ENCODE measurements at places on chromosomes 13 and 19.

DNA sequence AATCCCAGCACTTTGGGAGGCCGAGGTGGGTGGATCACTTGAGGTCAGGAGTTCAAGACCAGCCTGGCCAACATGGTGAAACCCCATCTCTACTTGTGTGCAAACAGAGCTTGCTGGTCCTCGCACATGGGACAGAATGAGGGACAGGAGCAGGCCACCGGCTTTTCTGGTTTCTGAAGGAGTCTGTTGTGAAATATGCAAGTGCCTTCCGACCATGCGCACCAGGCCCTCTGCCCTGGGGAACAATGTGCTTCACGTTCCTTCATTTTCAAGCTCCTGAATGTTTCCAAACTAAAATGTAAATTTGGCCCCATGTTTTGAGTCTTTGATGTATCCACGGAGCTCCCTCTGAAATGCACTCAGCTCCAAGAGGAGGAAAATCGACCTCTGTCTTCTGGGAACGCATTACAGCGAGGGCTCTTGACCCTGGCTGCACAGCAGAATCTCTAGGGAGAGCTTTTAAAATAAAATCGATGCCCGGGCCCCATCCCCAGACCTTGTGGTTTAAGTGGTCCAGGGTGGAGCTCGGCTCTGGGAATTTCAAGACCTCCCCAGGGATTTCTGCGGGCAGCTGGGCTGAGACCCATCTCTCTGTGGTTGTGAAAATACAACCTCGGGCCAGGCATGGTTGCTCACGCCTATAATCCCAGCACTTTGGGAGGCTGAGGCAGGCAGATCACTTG lies 9.3 kb upstream of the ACP4 start:
- DNase-seq = no peak

GRCh38 chr13:112434937-112435523 lies 58.9 kb downstream of the SPACA7 start:
- DNase-seq = no peak

DNA sequence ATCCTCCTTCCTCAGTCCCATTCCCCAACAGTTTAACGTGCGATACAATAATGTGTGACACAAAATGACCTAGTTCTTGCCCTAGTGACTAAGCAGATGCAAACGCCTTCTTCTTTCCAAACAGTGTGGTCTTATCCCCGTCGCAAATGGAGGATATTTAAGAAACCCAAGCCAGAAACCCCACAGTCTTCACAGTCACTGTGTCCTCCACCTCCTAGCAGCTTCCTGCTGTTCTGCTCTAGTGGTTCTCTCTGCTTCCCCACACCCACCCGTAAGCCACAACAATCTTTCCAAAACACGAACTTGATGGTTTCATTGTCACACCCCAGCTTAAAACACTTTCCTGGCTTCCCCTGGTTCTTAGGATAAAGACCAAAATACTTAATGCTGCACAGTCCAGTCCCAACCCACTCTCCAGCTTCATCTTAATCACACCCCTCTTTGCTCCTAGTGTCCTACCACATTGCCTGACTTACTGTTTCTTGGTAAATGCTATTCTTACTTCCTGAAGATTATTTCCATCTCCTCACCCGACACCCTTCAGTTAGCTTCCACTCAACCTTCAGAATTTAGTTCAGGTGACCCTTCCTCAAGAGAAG lies 32.3 kb downstream of the ITM2B start:
- no peak for DNase-seq

DNA sequence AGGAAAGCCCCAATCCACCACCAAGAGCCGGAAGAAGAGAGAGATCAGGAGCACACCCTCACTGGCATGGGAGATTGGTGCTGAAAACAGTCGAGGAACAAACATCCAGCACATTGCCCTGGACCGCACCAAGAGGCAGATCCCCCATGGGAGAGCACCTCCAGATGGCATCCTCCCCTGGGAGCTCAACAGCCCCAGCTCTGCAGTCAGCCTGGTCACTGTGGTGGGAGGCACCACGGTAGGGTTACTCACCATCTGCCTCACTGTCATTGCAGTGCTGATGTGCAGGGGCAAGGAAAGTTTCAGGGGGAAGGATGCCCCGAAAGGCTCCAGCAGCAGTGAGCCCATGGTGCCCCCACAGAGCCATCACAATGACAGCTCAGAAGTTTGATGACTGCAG lies 110.2 kb downstream of the STOML3 start:
- DNase-seq = no peak

DNA sequence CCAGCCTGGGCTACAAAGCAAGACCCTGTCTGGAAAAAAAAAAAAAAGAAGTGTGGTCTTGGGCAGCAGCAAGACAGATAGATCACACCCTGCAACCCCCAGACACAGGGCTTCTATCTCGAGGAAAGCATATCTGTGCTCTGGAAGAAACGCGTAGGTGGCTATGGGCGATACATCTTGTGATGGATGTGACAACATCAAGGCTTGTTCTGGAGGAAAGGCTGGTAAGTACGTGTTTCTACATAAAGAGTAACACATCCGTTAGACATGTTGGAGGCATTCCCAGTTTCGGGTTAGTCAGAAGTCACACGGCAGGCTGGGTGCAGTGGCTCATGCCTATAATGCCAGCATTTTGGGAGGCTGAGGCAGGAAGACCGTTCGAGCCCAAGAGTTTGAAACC lies 6.6 kb upstream of the DHDH start:
- peak; percentile 84 for DNase-seq

- no peak for DNase-seq
Observed at GRCh38 chr13:113049521-113049941, 56.1 kb upstream of the F7 start.

DNA sequence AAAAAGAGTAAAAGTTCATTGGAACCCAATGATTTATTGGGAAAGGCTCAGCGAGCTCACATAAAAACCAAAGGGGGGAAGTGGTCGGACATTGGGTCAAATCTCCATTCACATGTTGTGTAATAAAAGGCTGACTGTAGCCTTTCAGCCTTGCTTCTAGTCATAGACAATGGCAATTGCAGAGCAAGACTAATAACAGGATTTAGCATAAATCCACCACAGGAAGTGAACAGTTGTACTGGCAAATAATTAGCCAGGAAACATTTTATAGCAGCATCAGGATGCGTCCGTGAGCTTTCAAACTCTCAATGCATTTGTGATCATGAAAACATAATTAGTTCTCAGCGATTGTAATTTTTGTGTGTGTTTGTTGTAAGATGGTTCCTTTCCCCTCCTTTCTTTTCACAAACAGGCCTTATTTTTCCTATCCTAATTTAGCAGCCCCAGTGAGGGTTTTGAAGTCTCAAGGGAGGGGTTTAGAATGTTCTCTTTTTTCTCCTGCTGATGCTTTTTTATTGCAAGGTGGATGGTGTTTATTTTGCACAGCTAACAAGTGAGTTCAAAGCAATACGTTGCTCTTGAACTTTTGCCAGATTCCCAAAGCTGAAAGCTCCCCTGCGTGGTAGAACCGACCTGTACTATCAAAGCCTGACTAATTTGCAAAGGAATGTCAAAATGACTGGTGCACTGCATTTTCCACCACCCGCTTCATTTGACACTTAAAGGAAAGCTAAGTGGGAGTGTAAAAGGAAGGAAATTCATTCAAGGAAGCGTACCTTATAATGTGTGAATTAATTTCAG lies 105.6 kb downstream of the SPRY2 start:
- peak; percentile 48 for DNase-seq

GRCh38 chr19:21128901-21129698 lies 12.7 kb upstream of the ZNF431 start:
- DNase-seq = no peak

DNA sequence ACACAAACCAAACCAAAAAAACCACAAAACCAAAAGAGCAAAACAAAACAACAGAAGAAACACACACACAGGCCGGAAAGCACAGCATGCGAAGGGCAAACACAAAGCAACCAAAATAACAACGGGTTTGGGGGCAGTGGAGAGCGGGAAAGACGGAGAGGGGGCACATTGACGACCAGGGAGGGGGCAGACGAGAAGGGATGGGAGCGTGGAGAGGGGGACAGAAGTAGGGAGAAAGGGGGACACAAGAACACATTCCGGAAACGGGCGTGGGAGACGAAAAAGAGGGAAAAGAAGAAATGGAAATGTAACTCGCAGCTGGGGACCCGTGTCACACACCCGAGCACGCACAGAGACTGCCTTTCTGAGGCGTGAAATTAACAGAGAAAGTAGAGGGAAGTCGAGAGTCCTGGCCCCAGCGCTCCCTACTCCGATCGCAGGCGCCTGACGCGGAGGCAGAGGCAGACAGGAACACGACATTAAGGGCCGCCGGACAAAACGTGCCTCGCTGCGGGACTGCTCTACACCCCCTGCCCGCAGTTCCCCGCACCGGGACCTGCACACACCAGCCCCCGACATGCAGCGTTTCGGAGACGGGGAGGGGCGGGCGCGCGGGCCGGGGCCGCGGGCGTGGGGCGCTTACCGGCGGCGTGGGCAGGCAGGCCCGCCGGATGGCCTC lies 652 bp downstream of the POU4F1 start:
- no peak for DNase-seq

DNA sequence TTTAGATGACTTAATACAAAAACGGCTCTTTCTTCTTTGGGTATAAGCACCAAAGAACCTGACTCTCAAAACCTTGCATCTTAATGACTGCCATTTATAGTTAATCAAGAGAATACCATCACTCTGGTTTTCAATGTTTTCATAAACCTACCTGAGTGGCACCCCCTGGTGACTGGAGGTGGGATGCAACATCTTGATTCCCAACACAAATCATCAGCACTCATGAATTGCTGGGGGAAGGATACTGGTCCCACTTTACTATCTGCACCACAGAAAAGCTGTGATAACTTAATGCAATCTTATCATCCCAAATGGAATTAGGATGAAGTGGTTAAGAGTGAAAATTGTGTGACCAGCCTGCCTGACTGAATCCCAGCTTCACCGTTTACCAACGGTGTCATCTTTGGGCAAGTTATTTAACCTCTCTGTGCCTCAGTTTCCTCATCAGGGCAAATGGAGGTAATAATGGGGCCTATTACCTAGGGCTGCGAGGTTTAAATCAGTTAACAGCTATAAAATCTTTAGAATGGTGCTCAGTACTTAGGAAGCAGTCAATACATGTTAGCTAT lies 366.4 kb downstream of the KLF12 start:
- no peak for DNase-seq

DNA sequence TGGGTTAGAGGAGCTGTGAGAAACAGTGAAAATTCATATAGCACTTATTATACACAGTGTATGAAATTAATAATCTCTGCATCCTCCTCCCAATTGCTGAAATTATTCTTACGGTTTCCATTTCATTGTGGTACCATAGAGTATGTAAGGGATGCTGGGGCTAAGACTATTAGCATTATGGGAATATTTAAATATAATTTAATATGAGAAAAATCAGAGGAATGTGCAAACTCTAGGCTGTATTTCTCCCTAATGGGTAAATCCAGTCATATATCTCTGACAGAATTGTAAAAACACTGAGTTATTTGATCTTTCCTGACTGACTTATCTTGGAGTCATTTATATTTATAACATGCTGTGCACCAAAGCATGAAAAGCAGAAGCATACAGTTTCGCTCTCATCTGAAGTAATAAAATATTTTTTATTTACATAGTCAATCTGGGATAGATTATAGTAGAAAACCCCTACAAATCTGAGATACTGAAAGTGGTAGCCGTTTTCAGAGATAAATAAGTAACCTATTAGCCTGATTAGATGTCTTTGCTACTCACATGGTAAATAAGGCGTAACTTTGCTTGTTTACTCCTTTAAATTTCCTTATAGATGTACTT lies 34.9 kb downstream of the LRCH1 start:
- no peak for DNase-seq

- DNase-seq = peak; percentile 92
Observed at GRCh38 chr13:39776439-39776838, 121.0 kb downstream of the COG6 start.

GRCh38 chr19:10812902-10813404 lies 23.1 kb downstream of the TMED1 start:
- peak; percentile 96 for DNase-seq

DNA sequence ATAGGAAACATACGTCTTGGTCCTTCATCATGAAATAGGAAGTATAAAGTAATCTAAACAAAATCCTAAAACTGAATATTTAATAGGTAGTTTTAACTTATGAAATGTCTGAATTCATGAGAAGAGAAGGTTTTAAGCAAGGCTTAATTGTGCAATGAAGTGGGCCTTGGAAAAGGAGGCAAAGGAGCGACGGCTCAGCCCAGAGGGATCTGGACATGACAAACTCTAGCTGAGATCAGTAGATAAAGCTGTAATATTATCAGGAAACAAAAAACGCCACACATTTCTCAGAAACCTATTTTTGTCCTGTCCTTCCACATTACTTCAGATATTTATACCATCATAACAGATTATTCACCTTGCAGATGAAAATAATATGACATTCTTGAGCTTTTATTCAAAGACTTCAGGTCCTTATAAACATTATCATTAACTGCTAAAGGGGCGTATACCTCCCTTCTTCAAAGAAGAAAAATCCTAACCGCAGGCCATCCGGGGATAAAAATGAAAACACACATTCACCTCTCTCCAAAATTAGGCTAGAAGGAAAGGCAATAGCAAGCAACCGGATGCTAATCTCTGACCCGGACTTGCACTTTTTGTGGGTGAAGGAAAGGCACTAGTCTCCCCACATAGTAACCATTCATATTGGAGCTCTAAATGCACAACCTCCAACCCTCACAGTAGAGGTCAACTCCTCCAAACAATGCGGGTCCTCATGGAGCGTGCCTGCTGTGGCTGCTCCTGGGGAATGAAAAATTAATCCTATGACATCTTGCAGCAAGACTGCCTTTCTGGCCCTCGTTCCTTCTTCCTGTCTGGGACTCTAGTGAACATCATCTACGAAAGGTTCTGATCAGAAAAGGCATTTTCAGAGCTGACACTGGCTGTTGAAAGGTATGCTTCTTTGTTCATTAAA lies 108.8 kb downstream of the TBC1D4 start:
- no peak for DNase-seq

DNA sequence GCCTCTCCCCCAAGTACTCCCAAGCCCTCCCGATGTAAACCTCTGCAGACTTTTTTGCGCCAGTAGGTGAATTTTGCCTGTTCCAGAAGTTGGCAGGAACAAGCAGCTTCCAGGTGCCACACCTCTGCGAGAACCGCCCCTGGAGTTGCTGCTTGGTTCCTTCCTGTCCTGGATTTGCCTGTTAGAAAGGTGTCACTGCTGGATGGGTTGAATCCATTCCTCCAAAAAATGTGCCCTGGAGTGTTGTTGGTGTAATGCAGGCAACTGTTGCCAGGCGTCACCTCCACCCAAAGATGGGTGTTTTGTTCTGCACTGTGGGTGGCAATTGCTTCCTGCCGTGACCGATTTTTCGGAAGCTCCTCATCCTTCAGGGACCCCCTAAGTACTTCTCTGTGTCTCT lies 5.7 kb downstream of the PGPEP1 start:
- DNase-seq = no peak

GRCh38 chr19:17754634-17755442 lies 3.6 kb downstream of the FCHO1 start:
- no peak for DNase-seq

GRCh38 chr13:110396476-110396875 lies 89.4 kb downstream of the COL4A2 start:
- no peak for DNase-seq

GRCh38 chr13:19838865-19839275 lies 24.6 kb downstream of the ZMYM5 start:
- no peak for DNase-seq

Data from mesenchymal stem cell (in vitro differentiated cells and primary cell).